ENCODE measurements at places on chromosomes 1 and 21.

GRCh38 chr1:85289848-85290335 lies 13.5 kb upstream of the BCL10 start:
- no peak for DNase-seq

GRCh38 chr1:180948641-180949615 lies 36.2 kb downstream of the KIAA1614 start:
- DNase-seq: peak; percentile 48

- no peak for DNase-seq
Observed at GRCh38 chr1:16442265-16442664, 1.7 kb downstream of the NECAP2 start.

- DNase-seq: no peak
Observed at GRCh38 chr1:223737342-223737741, 25.0 kb downstream of the CAPN2 start.

- DNase-seq: no peak
Observed at GRCh38 chr1:200916681-200917080, 22.0 kb downstream of the INAVA start.

DNA sequence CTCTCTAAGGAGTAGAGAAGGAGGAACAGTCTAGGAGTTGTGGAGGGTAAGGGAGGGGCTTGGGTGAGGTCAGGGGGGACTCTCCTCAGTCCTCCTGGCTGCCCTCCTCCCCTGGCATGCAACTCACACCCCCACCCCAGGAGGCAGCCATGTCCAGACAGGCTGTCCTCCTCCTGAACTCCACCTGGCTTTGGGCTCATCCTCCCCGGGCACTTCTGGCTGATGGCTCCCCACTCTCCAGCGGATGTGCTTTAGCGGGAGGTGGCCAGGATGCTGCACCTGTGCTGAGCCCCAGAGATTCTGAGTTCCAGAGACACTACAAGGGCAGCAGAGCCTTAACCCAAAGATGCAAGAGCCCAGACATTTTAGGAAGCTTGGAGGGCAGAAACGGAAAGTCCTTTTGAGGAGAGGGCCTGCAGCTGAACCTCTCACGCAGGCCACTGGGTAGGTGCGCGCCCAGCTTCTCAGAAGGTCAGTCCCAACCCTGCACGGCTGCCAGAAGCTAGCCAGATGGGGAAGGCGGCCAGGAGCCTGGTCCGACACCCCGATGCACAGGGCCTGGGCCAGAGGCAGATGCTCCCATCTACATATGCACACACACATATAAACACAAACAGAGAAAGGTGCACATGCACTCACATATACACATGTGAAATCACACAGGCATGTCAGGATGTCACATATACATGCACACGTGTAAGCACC lies 83.4 kb downstream of the PDE9A start:
- DNase-seq: no peak

DNA sequence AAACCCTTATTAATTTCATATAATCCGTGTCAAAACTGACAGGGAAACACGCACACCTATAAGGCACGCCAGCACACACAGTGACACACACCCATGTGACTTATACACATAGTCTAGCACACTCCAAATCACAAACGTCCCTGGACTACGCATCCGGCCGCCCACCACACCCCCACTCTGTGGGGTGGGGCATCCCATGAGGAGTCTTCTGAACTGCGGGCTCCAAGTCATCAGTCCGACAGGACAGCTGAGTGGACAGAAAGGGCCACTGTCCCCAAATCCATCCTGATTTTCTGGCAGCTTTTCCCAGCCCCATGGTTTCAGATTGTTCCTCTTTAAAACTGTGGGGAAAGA lies 829 bp downstream of the PEA15 start:
- DNase-seq: no peak

GRCh38 chr1:160032165-160032820 lies 503 bp upstream of the PIGM start:
- peak; percentile 53 for DNase-seq

DNA sequence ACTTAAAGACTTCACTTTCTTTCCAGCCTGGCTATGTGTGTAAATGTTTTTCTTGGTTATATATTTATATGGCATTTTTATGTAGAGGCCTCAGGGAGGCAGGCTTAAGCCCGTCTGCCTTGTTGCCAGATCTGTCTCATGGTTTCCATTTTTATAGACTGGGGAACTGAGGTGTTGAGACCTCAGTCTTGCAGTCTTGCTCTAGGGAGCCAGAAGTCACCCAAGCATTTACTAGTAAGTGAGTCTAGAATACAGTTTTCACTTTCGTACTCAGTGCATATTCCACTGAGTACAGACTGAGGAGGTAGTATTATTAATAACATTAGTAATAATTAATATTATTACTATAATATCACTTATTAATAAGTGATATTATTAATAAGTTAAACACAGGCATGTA lies 161.4 kb downstream of the UCK2 start:
- DNase-seq: no peak

DNA sequence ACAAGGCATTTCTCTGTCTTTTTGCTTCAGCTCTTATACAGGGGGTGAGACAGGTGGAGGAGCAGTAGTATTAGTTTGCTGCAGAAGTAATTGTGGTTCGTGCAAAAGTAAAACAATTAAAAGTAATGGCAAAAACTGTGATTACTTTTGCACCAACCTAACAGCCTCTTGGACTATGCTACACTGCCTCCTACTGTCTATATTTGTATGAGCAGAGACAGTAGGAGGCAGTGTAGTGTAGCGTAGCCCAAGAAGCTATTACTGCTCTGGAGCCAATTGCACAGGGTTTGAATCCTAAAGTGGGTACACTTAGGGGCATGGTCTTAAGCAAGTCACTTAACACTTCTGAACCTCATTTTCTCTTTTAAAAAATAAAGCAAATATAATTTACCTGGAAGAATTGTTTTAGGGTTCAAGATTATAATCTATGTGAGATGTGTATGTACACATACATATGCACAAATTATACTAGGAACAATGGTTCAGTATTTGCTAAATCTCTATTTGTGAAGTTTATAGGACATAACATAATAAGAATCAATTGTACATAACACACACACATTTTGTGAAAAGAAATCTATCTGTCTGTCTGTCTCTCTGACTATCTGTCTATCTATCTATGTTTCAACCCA lies 103.8 kb downstream of the BRINP3 start:
- no peak for DNase-seq

- DNase-seq: no peak
Observed at GRCh38 chr21:24183077-24183476, 1424.2 kb downstream of the MRPL39 start.

GRCh38 chr1:197843401-197843800 lies 59.0 kb upstream of the C1orf53 start:
- DNase-seq: no peak

- DNase-seq: no peak
Observed at GRCh38 chr1:232106415-232106814, 479.8 kb downstream of the DISC1 start.

DNA sequence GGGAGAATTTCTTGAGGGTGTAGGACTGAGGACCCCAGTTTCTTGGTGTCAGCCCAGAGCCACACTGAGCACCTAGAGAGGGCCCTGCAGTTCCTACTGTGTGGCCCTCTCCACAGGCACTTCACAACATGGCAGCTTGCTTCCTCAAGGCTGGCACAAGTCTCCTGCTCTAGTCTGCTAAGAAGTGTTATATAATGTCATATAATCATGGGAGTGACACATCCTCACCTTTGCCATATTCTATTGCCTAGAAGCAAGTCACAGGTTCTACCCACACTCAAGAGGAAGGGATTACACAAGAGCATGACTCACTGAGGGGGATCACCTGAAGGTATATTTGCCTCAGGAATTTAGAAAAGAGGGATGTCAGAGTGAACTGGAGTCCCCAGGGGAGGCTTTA lies 5.5 kb upstream of the SNX27 start:
- no peak for DNase-seq

DNA sequence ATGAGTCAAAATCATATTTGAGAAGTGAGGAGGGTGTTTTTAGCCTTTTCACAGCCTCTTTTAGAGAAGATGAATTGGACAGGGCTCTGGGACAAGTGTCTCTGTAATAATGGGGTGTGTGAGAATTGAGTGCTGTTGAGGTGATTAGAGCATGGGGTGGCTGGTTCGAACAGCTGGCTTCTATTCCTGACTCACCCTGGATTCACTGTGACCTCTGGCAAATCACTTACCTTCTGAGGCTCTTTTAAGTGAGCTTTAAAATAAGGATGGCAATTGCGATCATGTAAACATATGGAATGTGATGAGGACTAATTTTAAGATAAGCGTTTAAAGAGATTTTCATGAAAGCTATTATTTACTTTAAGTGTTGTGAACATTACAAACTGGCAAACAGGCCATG lies 243.4 kb downstream of the ADGRL2 start:
- DNase-seq: no peak

DNA sequence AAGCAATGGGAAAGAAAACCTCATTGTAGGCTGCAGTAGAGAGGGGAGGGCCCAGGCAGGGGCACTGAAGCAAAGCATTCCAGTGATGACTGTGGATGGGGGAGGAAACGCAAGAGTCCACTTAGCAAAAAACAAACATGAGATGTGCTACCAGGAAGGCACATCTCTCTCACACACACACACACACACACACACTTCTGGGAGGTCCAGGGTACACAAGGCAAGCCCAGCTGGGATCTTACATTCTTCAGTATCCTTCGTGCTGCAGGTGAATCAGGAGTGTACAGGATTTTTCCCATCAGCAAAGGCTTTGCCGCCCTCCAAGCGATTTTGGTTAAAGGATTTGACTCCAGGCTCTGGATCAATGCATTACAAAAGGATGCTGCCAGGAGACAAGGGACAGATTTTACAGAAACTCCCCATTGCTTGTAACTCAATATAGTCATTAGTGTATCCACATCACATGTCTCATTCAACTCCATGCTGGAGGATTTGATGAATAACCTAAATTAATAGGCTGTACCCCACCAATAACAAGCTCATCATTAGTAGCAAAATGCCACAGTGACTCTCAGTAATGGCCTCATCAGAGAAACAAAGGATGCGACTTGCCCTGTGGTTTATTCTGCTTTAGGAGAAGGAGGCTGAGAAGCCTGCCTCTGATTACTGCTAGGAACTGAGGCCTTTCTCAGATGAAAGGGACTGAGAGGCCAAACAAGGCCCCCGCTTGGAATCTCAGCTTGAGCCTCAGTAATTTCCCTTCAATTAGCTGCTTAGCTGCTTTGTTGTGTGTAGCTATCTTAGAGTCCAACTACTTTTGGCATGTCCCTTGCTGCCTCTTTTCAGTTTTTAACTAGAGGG lies 41.6 kb downstream of the ABCA4 start:
- no peak for DNase-seq

- DNase-seq: peak; percentile 96
Observed at GRCh38 chr1:179881642-179882252, 338 bp upstream of the TOR1AIP1 start.

- DNase-seq: peak; percentile 39
Observed at GRCh38 chr1:164562947-164563520, 4.0 kb downstream of the PBX1 start.

- DNase-seq: peak; percentile 12
Observed at GRCh38 chr1:219833214-219833815, 95.0 kb downstream of the SLC30A10 start.

DNA sequence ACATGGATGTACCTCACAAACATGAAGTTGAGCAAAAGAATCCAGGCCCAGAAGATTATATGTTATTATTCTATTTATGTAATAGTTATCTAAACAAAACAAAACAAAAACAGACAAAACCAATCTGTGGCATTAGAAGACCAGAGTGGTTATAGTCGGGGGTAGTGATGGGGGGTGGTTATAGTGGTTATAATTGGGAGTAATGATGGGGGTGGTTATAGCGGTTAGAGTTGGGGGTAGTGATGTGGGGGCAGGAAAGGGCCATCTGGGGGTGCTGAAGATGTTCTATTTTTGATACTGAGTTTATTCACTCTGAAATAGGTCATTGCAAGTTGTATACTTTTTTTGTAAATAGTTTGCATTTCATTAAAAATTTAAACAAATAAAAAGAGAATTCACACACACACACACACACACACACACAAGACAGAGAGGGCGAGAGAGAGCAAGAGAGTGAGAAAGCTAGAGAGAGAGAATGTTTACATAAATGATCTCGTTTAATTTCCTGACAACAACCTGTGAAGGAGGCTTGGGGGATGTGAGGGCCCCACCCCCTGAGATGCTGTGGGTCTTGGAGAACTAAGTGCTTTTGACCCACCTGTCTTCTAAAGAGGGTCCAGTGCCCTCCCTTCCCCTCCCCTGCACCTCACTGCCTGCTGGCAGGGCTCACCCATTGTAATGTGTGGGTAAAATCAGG lies 37.4 kb downstream of the RHOU start:
- no peak for DNase-seq

- no peak for DNase-seq
Observed at GRCh38 chr1:221715321-221716169, 26.3 kb downstream of the DUSP10 start.

GRCh38 chr1:61951731-61952580 lies 209.7 kb downstream of the PATJ start:
- peak; percentile 78 for DNase-seq

DNA sequence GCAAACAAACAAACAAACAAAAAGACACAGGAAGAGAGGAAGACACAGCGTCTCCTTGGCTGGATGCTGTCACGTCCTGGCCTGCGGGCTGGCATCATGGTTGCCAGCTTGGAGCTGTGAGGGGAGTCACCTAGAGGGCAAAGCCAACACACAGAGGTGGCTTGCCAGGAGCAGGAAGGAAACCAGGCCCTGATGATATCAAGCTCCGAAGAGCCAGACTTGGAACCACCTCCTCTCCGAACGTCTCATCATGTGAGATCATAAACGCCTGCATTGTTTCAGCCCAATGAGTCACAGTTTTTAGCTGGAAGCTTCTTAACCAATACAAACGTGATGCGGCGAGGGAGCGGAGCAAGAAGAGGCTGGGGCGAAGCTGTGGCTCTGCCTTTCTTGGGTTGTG lies 8.7 kb downstream of the PLA2G2D start:
- no peak for DNase-seq

GRCh38 chr1:178942285-178943198 lies 71.7 kb upstream of the ANGPTL1 start:
- no peak for DNase-seq

DNA sequence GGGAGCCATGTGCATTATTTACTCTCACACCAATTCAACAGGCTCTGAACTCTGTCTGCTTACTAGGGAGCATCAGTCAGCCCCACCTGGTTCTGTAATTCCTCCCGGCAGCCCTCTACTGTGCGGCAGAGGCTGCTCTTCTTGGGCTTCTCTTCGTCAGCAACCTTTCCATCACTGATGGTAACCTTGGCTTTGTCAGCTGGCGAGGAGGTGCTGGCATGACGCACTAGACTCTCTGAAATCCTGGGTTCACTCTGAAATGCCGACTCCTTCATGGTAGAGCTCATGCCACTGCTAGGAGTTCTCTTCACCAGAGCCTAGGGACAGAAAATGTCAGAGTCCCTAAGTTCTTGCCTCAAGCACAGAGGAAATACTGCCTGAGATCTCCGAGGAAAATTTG lies 49.2 kb downstream of the UBR4 start:
- no peak for DNase-seq

GRCh38 chr1:75980972-75981897 lies 49.0 kb upstream of the ASB17 start:
- no peak for DNase-seq

DNA sequence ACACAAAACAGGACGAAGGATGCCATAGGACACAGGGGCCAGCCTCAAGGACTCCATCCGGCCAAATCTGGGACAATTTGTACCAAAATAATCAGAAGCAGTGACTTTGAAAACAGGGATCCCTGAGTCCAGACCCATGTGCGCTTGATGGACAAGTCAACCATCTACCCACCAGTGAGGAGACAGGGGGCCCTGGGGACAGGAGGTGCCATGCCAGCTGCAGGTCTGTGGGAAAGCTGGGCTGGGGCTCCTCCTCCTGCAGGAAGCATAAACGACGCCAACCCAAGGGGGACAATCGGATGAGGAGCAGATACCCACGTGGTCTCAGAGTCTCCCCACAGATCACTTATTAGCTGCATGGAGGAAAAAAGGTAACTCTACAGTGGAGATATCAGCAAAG lies 50.6 kb downstream of the NPHP4 start:
- DNase-seq: no peak

- DNase-seq: no peak
Observed at GRCh38 chr1:231597971-231598370, 28.6 kb upstream of the DISC1 start.

All from cerebellar cortex (tissue), 1 donor.